Stimulated activated naive B cell treated with anti-CD40 and anti-IgM and Interleukin-4, amounts not matched to agents 10 μg/mL and 1 μg/mL and 100 μg/mL, for 72 hours (primary cell): ENCODE measurements at places on chromosomes 3 and 15.

GRCh38 chr3:32948625-32949445 lies 2.6 kb upstream of the CCR4 start:
- no peak for DNase-seq

GRCh38 chr3:64888165-64888564 lies 200.4 kb upstream of the ADAMTS9 start:
- DNase-seq, result no peak

- DNase-seq, result no peak
Observed at GRCh38 chr15:66657185-66658020, 44.6 kb upstream of the SMAD6 start.

DNA sequence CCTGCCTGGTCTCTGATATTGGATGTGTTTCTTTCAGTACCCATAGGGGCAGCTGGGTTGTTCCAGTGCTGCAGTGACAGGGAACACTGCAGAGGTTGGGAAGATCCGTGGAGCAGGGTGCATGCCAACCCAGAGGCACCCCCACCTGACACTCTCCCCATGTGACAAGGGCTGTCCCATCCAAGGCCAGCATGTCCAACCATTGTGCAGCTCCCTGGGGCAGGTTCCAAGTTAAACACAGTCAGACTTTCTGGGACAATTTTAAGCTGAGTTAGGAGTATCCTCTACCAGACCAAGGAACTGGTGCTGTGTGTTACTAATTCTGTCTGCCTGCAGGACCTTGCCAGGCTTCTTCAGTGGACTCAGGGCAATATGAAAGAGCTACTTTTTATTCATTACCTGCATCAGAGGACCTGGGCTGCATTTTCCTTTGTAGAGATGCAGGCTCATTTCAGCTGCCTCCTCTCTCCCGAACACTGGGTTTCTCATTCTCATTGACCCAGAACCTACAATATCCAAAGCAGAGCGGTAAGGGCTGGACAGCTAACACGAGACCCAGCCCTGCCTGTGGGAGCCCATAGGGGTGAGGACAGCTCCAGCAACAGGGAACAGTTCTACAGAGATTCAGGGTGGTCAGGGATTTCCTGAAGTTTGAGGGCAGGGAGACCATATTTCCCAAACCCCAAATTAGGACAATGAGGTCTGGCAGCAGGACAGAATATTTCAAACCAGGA lies 72.7 kb downstream of the SPSB4 start:
- no peak for DNase-seq

- no peak for DNase-seq
Observed at GRCh38 chr3:64957408-64958198, 269.8 kb upstream of the ADAMTS9 start.

DNA sequence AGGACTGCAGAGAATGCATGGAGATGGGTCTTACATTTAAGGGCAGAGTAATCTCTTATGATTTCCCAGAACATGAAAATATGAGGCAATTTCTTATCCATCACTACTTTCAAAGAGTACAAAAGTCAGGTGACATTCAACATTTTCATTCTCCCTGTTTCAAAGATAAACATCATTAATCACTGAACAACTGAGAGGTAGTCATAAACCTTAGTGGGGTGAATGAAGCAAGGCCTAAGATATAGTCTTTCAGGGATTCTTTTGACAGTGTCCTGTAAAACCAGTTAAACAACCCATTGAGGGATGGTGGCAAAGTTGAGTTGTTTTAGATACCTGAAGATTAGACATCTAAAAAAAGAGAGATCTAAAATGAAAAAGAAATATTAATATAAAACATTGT lies 271.6 kb upstream of the CBLB start:
- DNase-seq, result no peak

DNA sequence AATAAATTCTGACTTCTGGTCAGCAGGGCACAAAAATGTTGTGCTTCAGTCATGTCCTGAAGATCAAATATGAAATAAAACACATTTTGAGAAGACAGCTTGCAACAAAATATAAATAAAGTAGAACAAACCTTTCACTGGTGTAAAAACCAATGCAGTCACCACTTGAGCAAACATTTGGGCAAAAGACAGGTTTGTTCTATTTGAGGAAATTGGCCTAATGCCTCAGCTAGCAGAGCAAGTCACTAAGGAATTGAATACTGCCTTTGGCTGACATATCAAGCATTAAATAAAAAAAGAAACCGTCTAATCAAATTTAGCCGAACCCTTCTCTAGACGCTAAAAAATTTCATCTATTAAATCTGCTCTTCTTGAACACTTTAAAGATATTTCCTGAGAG lies 475.4 kb upstream of the CNTN3 start:
- DNase-seq, result no peak

- no peak for DNase-seq
Observed at GRCh38 chr15:90079619-90080457, 22.4 kb downstream of the IDH2 start.

- no peak for DNase-seq
Observed at GRCh38 chr3:53554559-53555067, 60.2 kb downstream of the CACNA1D start.

DNA sequence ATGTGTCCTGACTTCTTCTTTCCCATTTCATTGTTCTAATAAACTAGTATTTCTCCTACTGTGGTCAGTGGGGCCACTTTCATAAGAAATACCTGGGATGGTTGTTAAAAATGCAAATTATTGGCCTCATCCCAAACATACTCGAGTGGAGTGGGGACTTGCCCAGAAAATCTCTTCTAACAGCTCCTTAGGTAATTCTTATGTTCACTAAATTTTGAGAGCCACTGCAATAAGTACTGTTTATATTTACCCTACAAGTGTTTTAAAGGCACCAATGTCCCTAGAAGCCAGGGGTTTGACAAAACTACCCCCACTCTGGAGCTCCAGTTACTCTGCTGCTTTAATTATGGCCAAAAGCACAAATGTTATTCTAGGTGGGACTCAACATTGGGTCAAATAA lies 70.0 kb upstream of the ACP3 start:
- no peak for DNase-seq

DNA sequence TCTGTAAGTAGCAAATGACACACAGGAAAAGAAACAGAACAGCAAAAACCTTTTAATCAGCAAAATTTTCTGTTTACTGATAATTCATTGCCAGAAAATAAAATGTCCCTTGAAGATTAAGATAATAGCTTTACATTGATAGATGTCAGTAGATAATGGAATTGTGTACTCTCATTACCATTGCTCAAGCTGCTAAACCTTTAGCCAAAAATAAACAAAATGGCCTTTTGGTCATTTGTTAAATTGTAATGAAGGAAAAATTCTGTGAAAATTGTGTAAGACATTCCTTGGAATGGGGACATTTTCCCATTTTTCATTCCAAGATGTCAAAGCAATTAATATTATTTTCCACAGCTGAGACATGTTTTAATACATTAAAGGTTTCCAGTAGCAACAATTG lies 189.8 kb downstream of the PLOD2 start:
- no peak for DNase-seq
